ENCODE measurements at places on chromosomes 7 and 10. TPM values are rescaled to one million over a fixed set of nuclear protein-coding genes. Genes with fewer than 3 reads are reported as not detected.

GRCh38 chr7:33654676-33655075 is 250.7 kb upstream of the BMPER start:
- no peak overlapping the region for H3K27ac ChIP-seq
- no peaks in the 10 kb centered on the region for H3K27me3 ChIP-seq
- no peaks in the 10 kb centered on the region for H3K4me1 ChIP-seq
- H3K4me3 ChIP-seq, result no peak overlapping the region
- DNase-seq, result no peak
- H3K36me3 ChIP-seq, result no peaks in the 10 kb centered on the region

- no peak overlapping the region for H3K27ac ChIP-seq
- no peaks in the 10 kb centered on the region for H3K4me1 ChIP-seq
- H3K27me3 ChIP-seq, result peaks cover 14% of the 10 kb centered on the region
- peak overlapping the region; percentile 13 for H3K4me3 ChIP-seq
- no peaks in the 10 kb centered on the region for H3K36me3 ChIP-seq
Observed at GRCh38 chr7:136869991-136870865, 1.8 kb downstream of the CHRM2 start.

DNA sequence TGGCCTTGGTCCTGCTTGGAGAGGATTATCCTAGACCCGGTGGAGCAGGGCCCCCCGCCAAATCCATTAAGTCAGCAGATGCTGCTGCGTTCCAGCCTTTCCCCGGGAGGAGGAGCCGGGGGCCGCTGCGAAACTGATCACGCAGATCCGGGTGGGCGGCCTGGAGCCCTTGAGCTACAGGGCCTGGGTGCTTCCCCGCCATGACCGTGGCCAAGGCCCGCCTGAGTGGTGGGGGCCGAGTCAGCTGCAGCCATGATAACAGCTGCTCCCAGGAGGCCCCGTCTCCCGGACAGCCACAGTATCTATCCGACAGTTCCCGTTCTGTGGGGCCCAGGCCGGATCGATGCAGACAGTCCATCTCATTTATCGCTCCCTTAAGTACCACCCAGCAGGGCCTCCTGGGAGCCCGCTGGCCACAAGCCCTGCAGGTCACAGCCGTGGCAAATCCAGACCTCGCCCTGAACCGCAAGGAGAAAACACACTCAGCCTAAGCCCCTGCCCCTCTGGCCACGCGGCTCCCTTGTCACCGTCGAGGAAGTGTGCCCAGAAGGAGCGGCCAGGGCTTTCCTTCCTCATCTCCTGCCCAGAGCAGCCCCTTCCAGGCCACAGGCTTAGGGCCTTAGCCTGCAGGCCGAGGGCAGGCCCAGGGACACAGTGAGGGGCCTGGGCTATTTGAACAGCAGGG is 34.4 kb upstream of the SLC29A4 start:
- H3K27me3 ChIP-seq, result no peaks in the 10 kb centered on the region
- H3K27ac ChIP-seq, result no peak overlapping the region
- H3K4me1 ChIP-seq, result no peaks in the 10 kb centered on the region
- no peak overlapping the region for H3K4me3 ChIP-seq
- DNase-seq, result no peak

- H3K27me3 ChIP-seq, result no peaks in the 10 kb centered on the region
- H3K36me3 ChIP-seq, result no peaks in the 10 kb centered on the region
- DNase-seq, result no peak
- H3K4me3 ChIP-seq, result no peak overlapping the region
- no peak overlapping the region for H3K27ac ChIP-seq
Observed at GRCh38 chr7:36439624-36440023, 50.0 kb downstream of the ANLN start.

DNA sequence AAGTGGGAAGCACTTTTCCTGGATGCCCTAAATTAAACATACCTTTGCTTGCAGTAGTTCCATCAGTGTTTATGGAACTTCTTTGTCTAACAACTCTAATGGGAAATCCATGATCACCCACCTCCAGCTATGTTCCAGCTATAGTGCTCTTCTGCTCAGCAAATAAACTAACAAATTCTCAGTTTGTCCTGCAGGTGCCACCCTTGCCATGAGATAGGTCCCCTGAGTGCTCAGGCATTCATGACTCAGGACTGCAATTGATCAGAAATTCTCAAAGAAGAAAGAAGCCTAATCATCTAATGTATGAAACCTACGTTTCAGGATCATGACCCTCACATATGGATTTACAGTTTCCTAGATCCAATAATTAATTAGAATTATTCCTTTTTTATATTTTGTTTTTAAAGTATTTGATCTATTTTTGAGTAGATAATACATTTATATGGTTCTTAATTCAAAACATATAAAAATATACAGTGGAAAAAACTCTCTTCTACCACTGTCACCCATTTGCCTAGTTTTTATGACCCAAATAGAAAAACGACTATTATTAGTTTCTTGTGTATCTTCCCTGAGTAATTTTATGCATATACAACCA is 48.7 kb upstream of the DYNC1I1 start:
- H3K4me3 ChIP-seq, result no peak overlapping the region
- H3K36me3 ChIP-seq, result no peaks in the 10 kb centered on the region
- H3K27ac ChIP-seq, result no peak overlapping the region
- no peak for DNase-seq
- H3K27me3 ChIP-seq, result no peaks in the 10 kb centered on the region

GRCh38 chr10:33153968-33154327 is 180.5 kb downstream of the NRP1 start:
- H3K27ac ChIP-seq, result peak overlapping the region; percentile 46
- DNase-seq, result no peak
- no peaks in the 10 kb centered on the region for H3K27me3 ChIP-seq

DNA sequence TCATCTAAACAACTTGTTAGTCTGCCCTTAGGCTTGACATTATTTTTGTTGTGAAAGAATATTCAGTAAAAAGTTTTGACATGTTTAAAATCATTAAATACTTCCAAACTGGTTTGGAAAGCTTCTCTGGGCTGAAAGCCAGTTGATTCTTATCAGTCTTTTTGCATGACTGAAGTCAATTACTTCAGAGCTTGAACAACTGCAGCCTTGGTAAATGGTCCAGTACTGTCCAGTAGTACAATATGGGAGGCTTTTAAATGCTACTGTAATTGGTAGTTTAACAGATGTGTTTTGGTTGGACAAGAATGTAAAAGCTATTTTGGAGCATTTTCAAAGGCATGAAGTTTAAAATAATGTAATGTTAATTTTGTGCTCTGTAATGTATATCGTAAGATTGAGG is 103.4 kb downstream of the SDK1 start:
- H3K27me3 ChIP-seq, result no peaks in the 10 kb centered on the region
- H3K36me3 ChIP-seq, result no peaks in the 10 kb centered on the region
- no peak overlapping the region for H3K27ac ChIP-seq
- peaks cover 5% of the 10 kb centered on the region for H3K4me1 ChIP-seq

- no peak for DNase-seq
- H3K4me1 ChIP-seq, result no peaks in the 10 kb centered on the region
- H3K27me3 ChIP-seq, result no peaks in the 10 kb centered on the region
- no peak overlapping the region for H3K4me3 ChIP-seq
- H3K36me3 ChIP-seq, result no peaks in the 10 kb centered on the region
Observed at GRCh38 chr10:110455446-110455845, 42.3 kb upstream of the DUSP5 start.

- no peaks in the 10 kb centered on the region for H3K27me3 ChIP-seq
- no peak overlapping the region for H3K4me3 ChIP-seq
- H3K27ac ChIP-seq, result no peak overlapping the region
Observed at GRCh38 chr10:3765146-3765545, 19.9 kb downstream of the KLF6 start.

GRCh38 chr10:66192162-66192831 is 733.5 kb upstream of the LRRTM3 start:
- no peaks in the 10 kb centered on the region for H3K27me3 ChIP-seq
- H3K36me3 ChIP-seq, result no peaks in the 10 kb centered on the region
- no peak overlapping the region for H3K4me3 ChIP-seq
- no peaks in the 10 kb centered on the region for H3K4me1 ChIP-seq

SCD gene
- 2.9 TPM for total RNA-seq

NME8 gene
- total RNA-seq, result 0.96 TPM

ACHE gene
- total RNA-seq, result 7.8 TPM

ADCYAP1R1 gene
- total RNA-seq, result 7.8 TPM

SNX10 gene
- total RNA-seq, result 3.5 TPM
